Activated CD4-positive, alpha-beta T cell treated with anti-CD3 and anti-CD28 coated beads for 1 hour (primary cell): ENCODE measurements at places on chromosomes 5 and 9.

DNA sequence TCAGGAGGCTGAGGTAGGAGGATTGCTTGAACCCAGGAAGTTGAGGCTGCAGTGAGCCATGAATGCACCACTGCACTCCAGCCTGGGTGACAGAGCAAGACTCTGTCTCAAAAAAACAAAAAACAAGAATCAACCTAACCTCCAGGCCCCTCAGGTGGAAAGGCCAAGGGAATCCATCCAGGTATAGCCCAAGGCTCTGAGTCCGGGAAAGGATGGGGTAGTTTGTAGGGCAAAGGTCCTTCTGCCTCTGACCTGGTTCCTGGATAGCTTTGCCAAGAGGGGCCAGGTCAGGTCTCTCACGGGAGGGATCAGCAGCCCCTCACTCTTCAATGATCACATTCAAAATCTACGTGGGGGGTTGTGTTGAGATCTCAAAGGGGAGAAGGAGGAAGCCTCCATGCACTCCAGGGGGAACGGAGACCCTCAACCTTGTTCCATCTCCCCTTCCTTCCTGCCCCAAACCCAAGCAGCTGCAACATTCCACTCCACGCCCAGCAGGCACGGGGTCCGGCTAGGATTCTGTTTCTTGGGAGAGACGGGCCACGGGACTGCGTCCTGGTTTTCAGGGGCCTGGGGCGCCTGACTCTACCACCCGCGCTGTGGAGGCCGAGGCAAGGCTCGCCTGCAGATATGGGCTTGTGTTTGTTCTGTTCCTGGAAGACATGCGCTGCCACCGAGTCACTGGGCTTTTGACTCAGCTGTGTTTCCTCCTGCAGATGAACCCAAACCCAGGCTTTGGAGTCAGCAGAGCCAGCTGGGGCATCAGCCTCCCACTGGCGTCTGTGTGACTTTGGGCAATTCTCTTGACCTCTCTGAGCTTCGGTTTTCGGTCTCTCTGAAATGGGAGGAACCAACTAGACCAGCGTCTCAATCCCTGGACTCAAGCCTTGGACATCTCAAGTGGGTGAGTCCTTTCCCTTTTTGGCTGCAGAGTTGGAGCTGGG lies 35.5 kb downstream of the PLPP7 start:
- no peak for DNase-seq

DNA sequence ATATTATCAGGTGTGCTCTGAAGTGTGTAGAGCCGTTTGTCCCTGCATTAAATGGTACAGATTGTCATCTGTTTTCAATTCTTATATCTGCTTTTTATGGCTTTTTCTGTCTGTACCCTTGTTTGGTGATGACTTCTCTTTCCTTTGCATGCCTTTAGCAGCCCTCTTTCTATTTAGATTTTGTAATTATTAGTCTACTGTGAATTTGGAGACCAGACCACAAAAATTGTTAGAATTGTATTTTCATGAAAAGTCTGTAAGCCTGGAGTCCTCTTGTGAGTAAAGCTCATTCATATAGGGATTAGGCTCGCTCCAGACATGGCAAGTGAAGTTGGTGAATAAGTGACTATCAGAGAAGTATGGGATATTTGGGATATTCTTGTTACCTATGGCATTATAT lies 41.7 kb downstream of the NFX1 start:
- no peak for DNase-seq

DNA sequence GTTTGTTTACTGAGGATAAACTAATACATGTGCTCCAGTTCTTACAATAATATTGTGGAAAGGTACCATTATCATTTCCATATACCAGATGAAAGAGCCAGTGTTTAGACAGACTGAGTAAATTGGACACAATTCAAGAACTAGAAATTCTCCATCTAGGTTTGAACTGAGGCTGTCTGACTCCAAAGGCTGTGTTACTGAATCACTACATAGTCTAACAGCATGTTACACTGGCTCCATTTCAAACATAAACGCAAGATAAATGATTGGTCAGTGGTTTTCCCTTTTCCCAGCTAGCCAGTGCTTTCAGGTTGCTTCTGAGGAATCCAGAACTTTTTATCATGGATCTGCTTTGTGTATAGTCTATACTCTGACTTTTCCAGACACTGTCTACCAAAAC lies 8.1 kb downstream of the SPDL1 start:
- DNase-seq: no peak

DNA sequence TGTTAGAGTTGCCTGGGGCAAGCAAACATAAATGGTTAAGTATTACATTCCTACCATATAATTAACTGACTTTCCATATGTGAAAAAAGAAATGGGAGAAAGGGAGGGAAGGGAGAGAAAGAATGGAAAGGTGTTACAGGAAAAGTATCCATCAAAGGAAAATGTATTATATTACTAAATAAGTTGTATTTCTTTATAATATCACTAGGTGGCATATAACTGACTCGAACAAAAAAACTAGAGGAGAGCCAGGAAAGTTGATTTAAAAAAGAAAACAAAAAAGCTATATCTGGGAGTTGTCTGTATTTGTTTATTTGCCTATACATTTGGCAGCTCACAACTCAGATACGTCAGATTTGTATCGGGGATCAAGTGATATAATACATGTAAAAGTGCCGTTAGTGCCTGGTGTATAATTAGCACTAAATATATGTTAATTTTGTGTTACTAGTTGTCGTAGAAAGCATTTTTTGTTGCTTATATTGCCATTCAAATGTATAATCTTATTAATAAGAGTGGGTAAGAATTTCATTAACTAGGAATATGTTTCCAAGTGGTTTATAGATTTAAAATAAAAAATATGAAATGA lies 59.6 kb upstream of the ADAMTS19 start:
- no peak for DNase-seq

DNA sequence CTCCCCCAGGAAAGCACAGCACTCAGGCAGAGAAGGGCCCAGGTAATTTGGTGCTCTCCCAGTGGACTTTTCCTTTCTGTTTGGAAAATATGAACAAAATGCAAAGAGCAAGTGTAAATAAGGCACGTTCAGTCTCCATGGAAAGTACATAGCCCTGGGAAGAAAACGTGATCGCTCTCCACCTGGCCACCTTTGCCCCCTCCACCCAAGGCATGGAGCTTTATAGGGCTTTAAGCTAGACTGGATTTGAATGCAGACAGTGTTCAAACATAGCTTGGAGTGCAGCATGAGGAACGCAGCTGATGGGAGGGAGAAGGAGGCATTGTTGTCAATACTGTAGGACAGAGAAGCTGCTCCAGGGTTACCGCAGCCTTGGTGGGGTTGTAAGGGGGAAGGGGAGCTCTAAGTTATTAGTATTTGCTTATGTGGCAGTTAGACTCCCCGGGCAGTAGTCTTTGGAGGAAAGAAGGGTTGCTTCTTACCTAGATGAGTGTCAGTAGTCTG lies 500.2 kb downstream of the SPOCK1 start:
- DNase-seq: no peak

DNA sequence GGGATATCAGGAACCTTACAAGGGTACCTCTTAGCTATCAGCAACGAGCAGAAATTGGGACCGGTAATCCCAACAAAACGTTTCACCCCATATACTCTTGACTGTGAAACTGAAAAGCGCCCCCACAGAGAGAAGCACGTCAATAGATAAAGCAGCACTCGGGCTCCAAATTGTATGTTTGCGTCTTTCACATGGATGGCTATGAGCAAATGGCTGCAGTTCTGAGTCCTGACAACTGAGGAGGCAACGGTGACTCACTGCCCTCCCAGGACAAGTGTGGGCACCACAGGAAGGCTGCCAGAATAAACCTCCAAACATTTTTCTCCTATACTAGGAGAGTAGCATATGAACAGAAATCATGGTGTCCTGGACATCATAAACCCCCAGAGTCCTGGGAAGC lies 36.6 kb downstream of the SEMA4D start:
- DNase-seq: no peak

DNA sequence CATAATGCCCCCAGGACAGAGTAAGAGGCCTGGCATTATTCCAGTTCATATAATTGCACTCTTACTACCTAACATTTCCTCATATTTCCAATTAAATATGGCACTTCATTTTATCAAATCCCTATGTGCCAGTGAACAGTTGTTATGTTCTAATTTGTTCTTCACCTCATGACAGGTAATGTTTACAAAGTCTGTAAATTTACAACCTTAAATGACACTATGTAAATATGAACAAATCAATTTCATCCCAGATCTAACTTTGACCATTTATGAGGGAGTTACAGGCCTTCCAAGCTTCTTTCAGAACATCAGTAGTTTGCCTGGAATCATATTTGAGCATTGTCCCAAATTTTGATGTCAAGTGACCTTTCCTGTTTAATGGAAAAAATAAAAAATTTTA lies 592.6 kb upstream of the CDH6 start:
- no peak for DNase-seq

GRCh38 chr9:134682651-134683364 lies 41.2 kb downstream of the COL5A1 start:
- DNase-seq: no peak

- no peak for DNase-seq
Observed at GRCh38 chr5:43560128-43560527, 3.3 kb upstream of the PAIP1 start.

- DNase-seq: no peak
Observed at GRCh38 chr5:43315682-43316081, 2.5 kb upstream of the HMGCS1 start.

GRCh38 chr9:94829380-94830070 lies 103.0 kb downstream of the AOPEP start:
- DNase-seq: no peak

- no peak for DNase-seq
Observed at GRCh38 chr5:82911910-82912309, 165.3 kb downstream of the TMEM167A start.

DNA sequence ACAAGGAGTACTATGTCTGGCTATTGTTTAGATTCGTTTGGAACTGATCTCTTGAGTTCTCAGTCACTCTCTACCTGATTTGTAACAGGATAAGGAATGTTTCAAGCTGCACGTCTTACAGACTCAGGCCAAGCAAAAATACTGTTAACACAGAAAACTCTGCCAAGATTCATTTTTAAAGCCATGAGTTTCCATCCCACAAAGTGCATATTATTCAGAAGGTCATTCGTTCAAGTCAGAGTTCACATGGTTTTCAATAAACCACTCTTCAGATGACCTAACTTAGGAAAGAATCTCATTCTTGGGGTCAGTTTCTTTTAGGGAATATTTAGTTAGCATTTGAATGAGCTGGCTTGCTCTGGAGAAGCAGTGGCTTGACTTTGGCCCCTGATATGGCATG lies 49.3 kb downstream of the F2R start:
- DNase-seq: no peak

- no peak for DNase-seq
Observed at GRCh38 chr5:133750856-133751255, 138.5 kb upstream of the FSTL4 start.

DNA sequence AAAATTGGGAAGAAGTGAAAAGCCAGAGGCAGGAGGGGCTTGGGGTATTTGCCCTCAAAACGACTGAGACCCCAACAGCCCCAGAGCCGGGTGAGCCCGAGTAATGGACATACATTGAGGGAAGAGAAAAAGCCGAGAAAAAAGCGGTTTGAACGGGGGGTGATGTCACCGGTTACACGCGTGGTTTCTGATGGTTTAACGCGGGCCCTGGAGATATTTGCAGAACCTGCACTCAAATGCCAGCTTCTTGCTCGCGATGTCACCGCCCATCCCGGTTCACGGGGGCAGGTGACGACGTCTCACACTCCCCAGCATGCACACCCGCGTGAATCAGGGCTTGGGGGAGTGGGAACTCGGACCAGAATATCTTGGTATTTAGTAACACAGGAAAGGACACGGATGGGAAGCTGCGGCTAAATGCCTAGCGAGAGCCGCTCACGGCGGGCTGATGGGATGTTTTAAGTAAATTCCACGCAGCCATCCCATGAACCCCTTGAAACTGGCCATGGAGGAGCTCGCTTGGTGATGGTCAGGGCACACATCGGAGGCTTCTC lies 102.0 kb upstream of the RAPGEF1 start:
- DNase-seq: no peak

GRCh38 chr9:99345942-99346341 lies 123.9 kb downstream of the SEC61B start:
- DNase-seq: no peak

DNA sequence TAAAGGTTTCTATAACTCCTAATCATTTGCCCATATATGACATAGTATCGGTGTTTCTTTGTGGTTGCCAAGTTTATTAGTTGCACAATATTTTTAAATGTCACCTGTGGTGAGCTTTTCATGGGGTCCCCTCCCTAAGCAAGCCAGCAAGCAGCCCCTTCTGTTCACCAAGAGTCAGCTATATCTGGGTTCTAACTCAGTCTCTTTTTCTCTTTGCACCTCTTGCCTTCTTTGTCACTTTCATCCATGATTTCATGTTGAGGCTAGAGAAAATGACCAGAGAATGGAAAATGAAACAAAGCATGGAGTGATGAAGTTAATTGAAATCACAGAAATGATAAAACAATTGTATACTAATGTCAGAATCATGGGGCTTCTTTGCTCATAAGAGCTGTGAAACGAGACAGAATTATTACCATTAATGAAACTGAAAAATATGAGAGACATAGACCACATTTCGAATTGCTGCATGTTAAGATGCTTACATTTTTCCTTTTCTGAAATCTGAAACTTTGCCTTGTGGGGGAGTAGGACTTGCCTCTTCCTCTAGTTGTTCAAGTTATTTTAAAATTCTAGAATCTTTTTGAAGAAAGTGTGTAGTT lies 75.7 kb downstream of the CAMK4 start:
- DNase-seq: no peak

DNA sequence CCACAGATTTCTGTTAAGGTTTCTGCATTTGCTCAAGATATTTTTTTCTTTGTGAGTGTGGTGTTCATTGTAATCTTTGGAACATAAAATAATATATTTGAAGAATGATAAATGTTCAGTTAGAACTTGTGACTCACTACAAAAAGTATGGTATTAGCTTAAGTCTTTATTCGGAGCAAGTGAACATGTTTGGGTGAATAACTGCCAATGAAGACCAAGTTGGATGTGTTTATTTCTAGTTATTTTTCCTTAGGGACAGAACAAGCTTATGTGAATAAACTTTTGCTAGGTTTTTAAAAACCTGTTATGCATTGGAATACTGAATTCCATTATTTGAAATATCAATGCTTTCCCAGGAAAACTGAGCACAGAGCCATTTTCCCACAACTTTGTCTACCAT lies 418.6 kb downstream of the SLCO4C1 start:
- DNase-seq: no peak

DNA sequence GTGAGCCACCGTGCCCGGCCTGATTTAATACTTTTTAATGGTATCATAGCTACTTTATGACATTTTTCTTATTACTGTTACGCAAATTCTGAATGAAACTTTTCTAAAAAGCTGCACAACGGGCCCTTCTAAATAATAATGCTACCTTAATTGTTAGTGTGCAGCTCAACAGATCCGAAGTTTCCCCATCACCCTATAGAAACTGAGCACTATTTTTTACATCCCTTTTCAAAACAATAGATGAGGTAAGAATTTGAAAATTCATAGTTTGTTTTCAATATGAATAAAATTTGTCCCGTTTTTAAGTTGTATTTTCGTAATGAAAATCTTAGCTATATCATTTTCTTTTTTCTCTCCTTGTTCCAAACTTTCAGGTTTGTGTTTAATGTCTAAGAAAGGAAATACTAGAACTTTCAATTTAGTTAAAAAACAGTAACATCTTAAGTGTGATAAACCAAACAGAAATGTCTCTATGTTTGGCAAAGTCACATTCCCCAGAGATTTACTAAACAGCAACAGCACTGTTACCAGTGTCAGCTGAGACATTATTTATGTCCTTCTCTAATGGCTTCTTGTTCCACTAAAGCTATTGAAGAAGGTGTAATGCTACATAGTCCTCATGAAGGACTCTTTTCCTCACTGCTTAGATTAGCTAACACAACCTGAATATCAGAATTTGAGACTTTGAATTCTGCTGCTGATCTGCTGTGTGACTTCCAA lies 22.9 kb downstream of the KIF2A start:
- DNase-seq: no peak

- no peak for DNase-seq
Observed at GRCh38 chr5:158874792-158875191, 224.9 kb downstream of the EBF1 start.
